ENCODE measurements at places on chromosomes 12 and 14. TPM values are rescaled to one million over a fixed set of nuclear protein-coding genes. Genes with fewer than 3 reads are reported as not detected.

DNA sequence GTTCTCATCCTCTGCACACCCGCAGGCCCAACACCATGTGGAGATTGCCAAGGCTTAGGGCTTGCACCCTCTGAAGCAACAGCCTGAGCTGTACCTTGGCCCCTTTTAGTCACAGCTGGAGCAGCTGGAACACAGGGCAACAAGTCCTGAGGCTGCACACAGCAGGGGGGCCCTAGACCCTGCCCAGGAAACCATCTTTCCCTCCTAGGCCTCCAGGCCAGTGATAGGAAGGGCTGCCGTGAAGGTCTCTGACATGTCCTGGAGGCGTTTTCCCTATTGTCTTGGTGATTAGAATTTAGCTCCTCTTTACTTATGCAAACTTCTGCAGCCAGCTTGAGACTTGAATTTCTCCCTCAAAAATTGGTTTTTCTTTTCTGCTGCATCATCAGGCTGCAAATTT is 373.5 kb upstream of the CLEC14A start:
- H3K27ac ChIP-seq, result no peak overlapping the region
- DNase-seq, result no peak
- H3K27me3 ChIP-seq, result no peaks in the 10 kb centered on the region

GRCh38 chr12:113862590-113863454 is 103.3 kb downstream of the RBM19 start:
- no peak for DNase-seq
- H3K36me3 ChIP-seq, result peaks cover 9% of the 10 kb centered on the region
- no peaks in the 10 kb centered on the region for H3K4me1 ChIP-seq
- no peak overlapping the region for H3K4me3 ChIP-seq
- H3K27me3 ChIP-seq, result no peaks in the 10 kb centered on the region
- H3K27ac ChIP-seq, result no peak overlapping the region

DNA sequence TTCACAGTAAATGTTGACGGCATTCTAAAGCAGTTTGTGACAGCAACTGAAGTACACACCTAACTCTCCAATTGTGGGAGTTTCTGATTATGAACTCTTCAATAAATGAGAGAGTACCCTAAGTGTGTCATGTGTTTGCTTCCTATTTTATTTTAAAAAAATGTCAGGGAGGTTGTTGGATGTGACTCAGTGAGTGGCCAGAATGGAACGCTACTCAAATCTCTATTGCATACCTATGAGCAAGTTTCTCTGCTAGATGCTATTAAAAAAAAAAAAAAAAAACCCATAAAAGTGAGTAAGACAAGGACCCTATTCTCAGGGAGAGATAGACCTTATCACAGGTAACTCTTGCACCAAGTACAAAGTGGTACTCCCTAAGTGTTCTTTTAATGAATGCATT is 256.6 kb downstream of the BTG1 start:
- no peaks in the 10 kb centered on the region for H3K4me1 ChIP-seq
- H3K36me3 ChIP-seq, result no peaks in the 10 kb centered on the region
- no peak overlapping the region for H3K4me3 ChIP-seq
- no peak overlapping the region for H3K27ac ChIP-seq
- DNase-seq, result no peak

Gene PRPH
- total RNA-seq, result not detected

Gene MANSC4
- not detected for total RNA-seq

Measured in CD4-positive, alpha-beta memory T cell (primary cell).